ENCODE measurements at places on chromosomes 6 and 20.

DNA sequence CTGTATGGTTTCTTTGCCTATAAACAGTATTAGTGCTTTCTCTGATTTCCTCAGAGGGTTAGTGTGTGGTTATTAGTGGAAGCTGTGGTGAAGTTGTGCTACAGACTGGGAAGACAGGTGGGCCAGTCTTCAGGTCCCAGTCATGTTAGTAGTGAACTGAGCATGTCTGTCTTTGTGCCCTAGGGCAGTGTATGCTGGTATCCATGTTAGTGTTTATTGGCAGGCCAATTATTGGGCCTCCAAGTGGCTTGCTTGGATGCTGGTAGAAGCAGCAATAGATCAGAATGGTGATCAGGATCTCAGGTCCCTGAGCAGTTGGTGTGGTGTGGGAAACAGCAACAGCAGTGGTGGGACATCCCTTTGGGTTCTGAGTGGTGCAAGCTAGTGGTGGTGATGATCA is 137.6 kb downstream of the OTOR start:
- no peaks in the 10 kb centered on the region for H3K27me3 ChIP-seq
- DNase-seq, result no peak
- H3K36me3 ChIP-seq, result no peaks in the 10 kb centered on the region
- no peak overlapping the region for H3K4me3 ChIP-seq

- peaks cover 9% of the 10 kb centered on the region for H3K36me3 ChIP-seq
- H3K27ac ChIP-seq, result no peak overlapping the region
- H3K4me1 ChIP-seq, result no peaks in the 10 kb centered on the region
- H3K4me3 ChIP-seq, result no peak overlapping the region
- DNase-seq, result no peak
Observed at GRCh38 chr6:77707603-77708002, 54.8 kb downstream of the MEI4 start.

- DNase-seq, result no peak
- peaks cover 6% of the 10 kb centered on the region for H3K4me1 ChIP-seq
- H3K4me3 ChIP-seq, result no peak overlapping the region
Observed at GRCh38 chr6:44007818-44008621, 119.2 kb downstream of the MRPL14 start.

DNA sequence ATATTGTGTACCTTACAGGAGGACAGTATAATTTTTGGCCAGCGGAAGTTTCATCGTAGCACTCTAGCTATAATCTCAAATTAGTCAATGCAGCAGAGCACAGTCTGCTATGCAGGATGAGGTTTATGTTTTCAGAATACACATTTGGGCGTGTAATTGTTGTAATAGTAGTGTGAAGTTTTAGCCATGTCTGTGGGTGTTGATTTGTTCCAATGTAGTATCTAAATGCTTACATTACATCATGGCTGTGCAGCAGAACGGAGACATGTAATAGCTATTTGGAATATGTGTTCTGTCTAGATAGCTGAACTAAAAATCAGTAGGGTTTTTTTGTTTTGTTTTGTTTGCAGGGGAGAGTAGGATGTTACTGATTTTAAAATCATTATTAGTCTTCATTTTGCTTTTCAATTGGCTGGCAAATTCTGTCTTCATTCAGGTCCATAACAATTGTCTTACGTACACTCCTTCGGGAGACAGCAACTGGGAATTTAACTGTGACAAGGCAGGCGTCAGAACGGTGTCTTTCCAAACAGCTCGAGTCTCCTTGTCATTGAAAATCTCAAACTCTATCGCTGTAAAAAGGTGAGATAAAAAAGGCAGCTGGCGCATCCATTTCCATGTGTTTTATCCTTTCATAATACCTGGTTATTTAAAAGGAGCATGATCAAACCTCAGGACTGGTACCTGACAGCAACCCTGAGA is 65.1 kb upstream of the CDH4 start:
- H3K27me3 ChIP-seq, result peaks cover 22% of the 10 kb centered on the region
- H3K4me3 ChIP-seq, result no peak overlapping the region
- H3K27ac ChIP-seq, result no peak overlapping the region
- H3K36me3 ChIP-seq, result no peaks in the 10 kb centered on the region
- DNase-seq, result no peak

DNA sequence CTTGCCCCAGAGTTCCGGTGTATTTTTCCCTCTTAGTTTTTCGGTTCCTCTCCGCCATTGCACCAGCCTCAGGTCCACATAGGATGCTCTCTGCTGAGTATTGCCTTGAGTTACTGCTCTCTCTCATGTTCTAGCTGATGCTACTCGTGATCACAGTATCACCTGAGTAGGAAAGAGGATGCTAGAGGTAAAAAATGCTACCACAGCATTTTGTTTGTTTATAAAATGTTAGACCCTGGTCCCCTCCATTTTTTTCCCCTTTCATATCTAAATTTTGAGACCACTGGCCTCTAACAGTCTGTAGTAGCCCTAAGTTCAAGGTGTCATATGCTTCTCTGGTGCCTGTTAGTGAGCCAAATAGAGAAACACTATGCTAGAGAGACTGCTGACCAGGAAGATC is 175.5 kb downstream of the OR2B2 start:
- DNase-seq, result no peak
- no peak overlapping the region for H3K4me3 ChIP-seq
- no peaks in the 10 kb centered on the region for H3K36me3 ChIP-seq
- H3K27me3 ChIP-seq, result peaks cover 31% of the 10 kb centered on the region
- peaks cover 12% of the 10 kb centered on the region for H3K4me1 ChIP-seq

- no peaks in the 10 kb centered on the region for H3K4me1 ChIP-seq
- H3K4me3 ChIP-seq, result no peak overlapping the region
- no peak for DNase-seq
- H3K27me3 ChIP-seq, result peaks cover 9% of the 10 kb centered on the region
Observed at GRCh38 chr20:23270382-23270911, 80.1 kb upstream of the NXT1 start.

DNA sequence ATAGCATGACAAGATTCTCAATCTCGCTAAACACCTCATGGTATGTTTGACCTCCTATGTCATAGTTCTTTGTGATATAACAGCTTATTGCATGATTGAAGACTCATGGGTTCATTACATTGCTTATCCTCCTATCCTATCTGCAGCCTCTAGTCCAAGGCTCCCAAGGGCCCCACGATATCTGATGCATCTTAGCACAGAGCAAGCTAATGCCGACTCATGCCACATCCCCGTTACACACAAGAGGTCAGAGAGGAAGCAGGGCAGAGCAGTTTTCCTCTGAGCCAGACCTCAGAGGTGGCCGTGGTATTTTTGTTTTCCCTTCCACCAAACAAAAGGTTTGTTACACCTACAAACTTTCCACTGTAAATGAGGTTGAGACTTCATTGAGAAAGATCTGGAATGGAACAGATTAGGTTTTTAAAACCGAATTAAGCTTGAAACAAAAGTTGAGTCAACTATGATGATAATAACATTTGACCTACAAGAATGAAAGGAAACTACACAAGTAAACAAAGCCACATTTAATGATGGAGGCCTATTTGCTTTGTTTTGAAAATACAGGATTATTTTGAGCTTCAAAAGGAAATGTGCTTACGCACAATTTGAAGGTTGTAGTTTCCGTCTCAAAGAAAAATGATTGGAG is 133.9 kb upstream of the MYLIP start:
- H3K27me3 ChIP-seq, result peaks cover 7% of the 10 kb centered on the region
- H3K4me3 ChIP-seq, result peak overlapping the region; percentile 65
- peaks cover 33% of the 10 kb centered on the region for H3K4me1 ChIP-seq
- no peak for DNase-seq
- no peaks in the 10 kb centered on the region for H3K36me3 ChIP-seq

DNA sequence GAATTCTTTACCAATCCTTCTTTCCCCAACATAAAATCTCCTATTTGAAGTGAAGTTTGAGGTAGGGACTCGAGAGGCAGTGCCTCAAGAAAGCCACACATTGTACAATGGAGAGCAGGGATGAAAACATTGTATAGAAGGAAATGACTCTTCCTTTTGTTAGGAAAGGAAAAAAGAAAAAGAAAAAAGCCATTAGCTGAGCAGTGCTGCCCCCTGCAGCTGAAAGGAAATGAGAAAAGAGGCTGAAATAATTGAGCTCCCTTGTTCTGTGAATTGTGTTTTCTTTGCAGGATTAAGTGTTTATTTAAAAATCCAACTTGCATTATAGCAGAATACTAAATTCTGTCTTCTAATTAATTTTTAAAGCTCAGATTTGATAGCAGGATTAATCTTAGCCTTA is 162.9 kb upstream of the SASH1 start:
- H3K4me1 ChIP-seq, result no peaks in the 10 kb centered on the region
- H3K36me3 ChIP-seq, result no peaks in the 10 kb centered on the region
- no peak overlapping the region for H3K27ac ChIP-seq
- DNase-seq, result no peak
- H3K4me3 ChIP-seq, result no peak overlapping the region

DNA sequence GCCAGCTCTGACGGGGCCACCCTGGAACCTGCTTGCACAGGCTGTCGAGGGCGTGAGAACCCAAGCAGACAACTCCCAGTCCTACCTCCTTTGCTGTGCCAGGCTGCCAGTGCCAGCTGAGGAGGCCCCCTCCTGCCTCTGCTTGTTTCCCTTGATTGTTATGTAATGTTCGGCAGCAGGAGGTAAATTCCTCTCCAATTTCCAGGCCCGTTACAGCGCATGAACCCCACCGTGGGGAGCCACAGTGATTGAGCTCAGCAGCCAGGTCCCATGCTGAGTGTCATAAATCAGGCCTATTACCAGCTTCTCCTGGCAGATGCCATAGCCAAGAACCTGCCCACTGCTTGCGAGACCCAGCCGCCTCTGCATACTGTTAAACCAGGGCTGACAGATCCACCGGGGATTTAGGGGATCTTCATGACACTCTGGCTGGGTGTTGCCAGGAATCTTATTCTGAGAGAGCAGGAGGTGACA is 320.5 kb downstream of the DHX35 start:
- H3K4me3 ChIP-seq, result no peak overlapping the region
- H3K4me1 ChIP-seq, result no peaks in the 10 kb centered on the region
- H3K36me3 ChIP-seq, result no peaks in the 10 kb centered on the region
- DNase-seq, result no peak
- no peak overlapping the region for H3K27ac ChIP-seq

- H3K36me3 ChIP-seq, result no peaks in the 10 kb centered on the region
- peaks cover 16% of the 10 kb centered on the region for H3K4me1 ChIP-seq
- no peaks in the 10 kb centered on the region for H3K27me3 ChIP-seq
- H3K4me3 ChIP-seq, result no peak overlapping the region
- H3K27ac ChIP-seq, result no peak overlapping the region
Observed at GRCh38 chr6:7204726-7205125, 97.0 kb downstream of the RREB1 start.
